ENCODE measurements at places on chromosomes 7 and 10.

GRCh38 chr7:128167042-128167701 lies 73.9 kb upstream of the LEP start:
- peak; percentile 66 for DNase-seq

DNA sequence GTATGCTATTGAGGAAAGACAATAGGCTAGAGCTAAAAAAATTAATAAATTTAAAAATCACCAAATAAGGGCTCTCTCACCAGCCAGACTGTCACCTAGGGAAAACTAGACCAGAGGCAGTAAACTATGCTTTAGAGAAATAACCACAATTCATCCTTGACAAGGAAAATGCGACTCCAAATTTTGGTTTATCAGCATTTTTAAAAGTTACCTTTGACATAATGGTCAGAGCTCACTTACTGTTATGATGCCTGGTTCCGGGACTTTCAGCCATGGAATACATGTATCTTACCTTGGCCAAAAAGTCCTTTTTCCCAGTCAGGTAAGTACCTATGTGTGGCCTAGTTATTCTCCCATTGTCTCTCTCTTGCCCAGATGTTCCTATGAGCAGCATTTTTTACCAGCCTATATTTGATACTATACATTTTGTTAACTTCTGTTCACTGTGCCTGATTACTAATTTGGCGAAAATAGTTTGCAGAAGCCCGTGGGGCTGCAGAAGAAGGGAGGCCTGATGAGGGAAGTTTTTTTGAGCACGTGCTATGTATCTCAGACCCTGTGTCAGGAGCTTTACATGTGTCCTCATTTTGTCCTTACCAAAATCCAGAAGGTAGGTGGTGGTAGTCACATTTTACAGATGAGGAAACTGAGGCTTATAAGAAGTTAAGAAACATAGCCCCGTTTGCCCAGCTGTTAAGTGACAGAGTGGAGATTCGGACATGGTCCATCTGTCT lies 149.7 kb downstream of the CELF2 start:
- DNase-seq: no peak

- DNase-seq: no peak
These were observed 995.5 kb upstream of the C7orf33 start for GRCh38 chr7:147595042-147595441.

- no peak for DNase-seq
These were observed 120.1 kb upstream of the ZMIZ1 start for GRCh38 chr10:78948621-78949030.

GRCh38 chr10:2460812-2461211 lies 606.5 kb upstream of the PFKP start:
- DNase-seq: no peak

DNA sequence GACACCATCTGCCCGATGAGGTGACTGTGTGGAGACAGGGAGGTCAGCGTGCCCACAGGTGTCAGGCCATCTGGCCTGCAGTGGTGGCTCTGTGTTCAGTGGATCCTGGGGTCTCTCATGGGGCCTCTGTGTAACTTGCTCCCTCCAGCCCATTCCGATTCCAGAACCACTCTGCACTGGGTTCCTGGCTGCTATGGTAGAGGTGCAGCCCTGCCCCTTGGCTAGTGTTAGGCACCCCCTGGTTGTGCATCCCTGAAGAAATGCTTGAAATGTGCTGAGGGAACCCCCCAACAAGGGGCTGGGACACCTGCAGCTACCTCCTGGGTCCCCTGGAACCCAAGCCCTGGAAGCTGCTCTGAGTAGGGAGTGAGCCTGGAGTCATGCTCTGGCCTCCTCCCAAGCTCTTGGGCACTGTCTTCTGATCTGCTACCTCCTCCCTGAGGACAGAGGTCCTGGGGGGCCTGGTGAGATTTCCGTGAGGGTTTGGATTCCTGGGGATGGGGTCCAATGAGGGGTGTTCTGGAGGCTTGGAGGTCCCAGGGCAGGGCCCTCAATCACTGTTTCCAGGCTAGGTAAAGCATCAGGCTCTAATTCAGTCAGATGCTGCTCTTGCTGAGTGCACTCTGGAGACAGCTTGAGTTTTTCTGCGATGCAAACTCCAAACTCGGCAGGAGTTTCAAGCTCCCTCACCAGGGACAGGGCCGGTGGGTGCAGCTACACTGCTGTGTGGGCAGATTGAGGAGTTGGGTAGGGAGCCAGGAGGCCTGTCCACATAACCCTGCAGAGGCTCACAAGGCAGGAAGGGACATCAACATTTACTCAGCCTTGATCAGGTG lies 27.7 kb downstream of the RAMP3 start:
- no peak for DNase-seq

DNA sequence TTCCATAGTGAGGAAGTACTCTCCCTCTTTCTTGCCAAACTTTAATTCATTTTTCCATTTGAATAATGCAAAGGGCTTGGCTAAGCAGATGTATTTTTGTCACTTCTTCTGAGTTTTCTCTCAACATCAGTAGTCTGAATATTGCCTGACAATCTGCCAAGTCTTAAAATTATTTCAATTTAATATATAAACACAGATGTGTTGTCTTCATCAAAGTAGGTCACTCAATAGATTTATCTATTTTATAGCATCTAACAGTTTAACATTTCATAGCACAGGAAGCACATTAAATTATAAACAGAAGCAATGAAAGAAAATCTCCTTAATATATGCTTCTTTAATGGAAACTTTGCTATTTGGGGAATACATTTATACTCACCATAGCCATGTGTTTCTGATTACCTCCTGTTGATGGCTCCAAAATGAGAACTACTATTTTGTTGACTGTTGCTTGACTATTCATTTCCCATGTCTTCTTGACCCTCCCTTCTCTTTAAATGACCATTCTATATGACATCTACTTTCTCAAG lies 4.5 kb downstream of the CPED1 start:
- DNase-seq: no peak

DNA sequence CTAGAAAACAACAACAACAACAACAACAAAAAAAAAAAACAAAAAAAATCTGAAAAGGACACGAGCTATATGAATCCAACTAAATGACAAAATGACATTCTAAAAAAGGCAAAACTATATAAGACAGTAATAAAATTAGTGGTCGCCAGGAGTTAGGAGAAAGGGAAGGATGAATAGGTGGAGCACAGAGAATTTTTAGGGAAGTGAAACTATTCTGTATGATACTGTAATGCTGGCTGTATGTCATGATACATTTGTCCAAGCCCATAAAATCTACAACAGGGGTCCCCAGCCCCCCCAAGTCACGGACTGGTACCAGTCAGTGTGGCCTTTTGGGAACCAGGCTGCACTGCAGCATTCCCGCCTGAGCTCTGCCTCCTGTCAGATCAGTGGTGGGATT lies 2.8 kb upstream of the PUS7 start:
- no peak for DNase-seq

DNA sequence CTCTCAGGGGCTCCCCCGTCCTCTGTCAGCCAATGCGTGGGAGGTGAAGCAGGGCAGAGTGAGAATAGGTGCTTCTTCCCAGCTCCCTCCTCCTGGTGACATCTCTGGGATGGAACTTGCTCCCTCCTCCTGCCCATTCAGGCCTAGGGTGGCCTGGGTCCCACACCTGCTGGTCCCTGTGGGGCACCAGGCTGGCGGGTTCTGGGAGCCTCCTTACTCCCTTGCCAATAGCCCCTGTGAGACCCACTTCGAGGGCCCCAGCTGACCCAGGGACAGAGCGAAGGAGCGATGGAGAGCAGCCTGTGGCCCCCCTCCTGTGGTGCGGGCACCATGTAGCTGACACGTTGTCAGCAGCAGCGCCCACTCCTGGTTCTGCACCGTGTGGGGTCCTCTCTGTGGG lies 512.6 kb downstream of the GLRX3 start:
- DNase-seq: no peak

DNA sequence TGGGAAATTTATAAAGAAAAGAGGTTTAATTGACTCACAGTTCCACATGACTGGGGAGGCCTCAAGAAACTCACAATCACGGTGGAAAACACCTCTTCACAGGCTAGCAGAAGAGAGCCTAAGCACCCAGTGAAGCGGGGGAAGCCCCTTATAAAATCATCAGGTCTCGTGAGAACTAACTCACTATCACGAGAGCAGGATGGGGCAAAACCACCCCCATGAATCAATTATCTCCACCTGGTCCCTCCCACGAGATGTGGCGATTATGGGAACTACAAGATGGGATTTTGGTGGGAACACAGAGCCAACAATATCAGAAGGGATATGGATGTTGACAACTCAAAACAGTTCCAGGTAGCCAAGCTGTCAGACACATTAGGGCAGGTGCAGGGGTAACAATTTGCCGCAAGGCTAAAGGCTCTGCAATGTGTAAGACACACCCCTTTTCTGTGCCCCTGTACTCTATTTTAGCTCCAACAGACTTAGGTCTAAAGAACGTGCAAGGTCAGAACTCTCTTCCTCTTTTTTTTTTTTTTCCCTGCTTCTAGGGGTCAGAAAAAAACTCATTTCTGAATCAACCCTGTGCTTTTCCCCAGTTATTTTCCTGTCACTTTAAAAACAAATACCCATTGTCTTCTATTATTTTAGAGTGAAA lies 30.7 kb upstream of the RBM20 start:
- DNase-seq: no peak

DNA sequence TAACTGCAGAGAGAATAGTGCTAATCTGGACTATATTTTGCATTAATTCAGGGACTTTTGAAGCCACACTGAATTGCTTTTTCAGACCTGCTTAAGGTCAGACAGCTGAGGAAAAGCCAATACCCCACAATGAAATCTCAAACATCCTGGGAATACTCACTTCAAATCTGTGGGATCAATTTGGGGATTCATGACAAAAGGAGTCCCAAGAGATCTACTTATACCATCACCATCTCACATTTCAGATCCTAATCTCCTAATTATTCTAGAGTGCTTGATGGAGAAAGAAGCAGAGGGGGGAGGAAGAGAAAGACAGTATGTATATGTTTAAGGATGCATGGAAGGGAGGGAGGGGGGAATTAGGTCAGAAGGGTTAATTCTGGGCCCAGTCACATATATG lies 202.2 kb downstream of the CACNA2D1 start:
- no peak for DNase-seq

- no peak for DNase-seq
These were observed 81.3 kb downstream of the C10orf105 start for GRCh38 chr10:71638064-71638821.

GRCh38 chr7:141475679-141476078 lies 75.5 kb upstream of the AGK start:
- DNase-seq: no peak

Data from NCI-H774 (cell line).